Progenitor cell of endocrine pancreas (in vitro differentiated cells): ENCODE measurements at places on chromosomes 7 and 10. TPM values are rescaled to one million over a fixed set of nuclear protein-coding genes. Genes with fewer than 3 reads are reported as not detected.

PTPRZ1 gene
- total RNA-seq, result 0.74 and 1.6 TPM in 2 replicates

DNA sequence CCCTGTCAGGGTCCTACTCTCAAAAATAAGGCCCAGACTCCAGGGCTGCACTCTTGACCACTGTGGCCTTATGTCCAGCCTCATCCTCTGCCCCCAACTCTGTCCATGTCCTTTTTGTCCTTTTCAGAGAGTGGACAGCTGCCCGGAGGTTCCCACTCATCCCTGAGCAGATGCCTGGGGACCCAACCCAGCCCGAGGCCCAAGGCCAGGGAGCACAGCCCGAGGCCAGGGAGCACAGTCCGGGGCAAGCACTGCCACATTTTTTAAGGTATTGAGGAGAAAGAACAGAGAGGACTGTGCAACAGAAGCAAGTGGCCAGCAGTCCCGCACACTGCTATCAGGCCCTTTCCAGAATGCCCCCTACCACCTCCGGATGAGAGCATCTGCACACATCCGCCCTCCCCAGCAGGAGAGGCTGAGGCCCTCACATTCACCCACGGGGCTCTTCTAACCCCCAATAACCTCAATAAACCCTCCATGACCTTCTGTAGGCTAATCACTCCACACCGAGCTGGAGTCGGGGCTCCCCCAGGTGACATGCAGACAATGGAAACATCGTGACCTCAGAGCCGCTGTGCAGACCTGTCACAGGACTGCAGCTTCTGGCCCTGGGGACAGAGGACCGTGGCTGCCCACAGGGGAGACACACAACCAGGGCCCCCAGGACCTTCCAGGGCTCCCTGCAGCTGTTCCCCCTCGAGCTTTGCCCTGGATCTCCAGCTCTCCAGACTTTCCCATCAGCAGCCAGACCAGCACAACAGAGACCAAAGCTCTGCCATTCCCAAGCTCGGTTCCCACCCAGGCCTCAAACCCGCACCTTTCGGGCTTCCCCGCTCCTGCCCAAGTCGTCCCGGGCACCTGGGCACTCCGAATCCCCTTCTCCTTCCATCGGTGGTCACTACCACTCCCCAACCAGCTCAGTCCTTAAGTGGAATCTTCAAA lies 51.4 kb downstream of the CAMK2B start:
- no peak for DNase-seq

NOC3L gene
- 20.4 and 21.8 TPM in 2 replicates for total RNA-seq

GRCh38 chr7:129951226-129952085 lies 1.3 kb downstream of the UBE2H start:
- no peak for DNase-seq

- DNase-seq, result no peak
These were observed 37.7 kb downstream of the ASB13 start for GRCh38 chr10:5628451-5629302.

DNA sequence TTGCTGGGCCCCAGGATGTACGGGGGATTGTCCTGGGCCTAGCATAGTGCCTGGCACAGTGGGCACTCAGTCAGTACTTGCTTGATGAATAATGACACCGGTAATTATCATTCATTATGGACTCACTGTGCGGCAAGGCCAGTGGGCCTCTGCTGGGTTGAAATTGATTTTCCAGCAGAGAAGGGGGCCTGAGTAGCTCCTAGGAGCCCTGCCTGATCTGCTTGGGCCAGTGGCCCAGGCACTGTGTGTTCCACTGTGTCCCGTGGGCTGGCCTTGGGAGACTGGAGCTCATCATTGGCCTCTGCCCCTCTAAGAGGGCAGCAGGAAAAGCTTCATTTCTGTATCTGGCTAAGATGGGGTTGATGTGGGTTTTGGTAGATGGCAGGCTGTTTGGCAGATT lies 1.4 kb downstream of the CHST3 start:
- DNase-seq, result no peak

DNA sequence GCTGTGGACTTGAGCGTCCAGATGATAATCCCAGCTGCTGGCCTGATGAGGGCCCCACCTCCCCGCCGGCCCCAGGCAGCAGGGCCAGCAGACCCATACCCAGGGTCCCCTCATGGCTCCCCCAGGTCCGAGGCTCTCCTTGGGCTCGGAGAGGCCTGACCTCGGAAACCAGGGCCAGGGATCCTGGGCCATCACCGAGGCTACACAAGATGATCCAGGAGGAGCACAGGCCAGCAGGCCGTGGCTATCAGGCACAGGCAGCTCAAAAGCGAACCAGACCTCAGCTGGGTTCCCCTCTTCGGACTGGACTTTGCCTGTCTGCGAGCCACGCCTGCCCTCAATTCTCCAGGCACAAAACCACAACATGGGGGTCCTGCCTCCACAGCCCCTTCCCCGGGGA lies 17.4 kb downstream of the PDGFA start:
- DNase-seq, result no peak

DNA sequence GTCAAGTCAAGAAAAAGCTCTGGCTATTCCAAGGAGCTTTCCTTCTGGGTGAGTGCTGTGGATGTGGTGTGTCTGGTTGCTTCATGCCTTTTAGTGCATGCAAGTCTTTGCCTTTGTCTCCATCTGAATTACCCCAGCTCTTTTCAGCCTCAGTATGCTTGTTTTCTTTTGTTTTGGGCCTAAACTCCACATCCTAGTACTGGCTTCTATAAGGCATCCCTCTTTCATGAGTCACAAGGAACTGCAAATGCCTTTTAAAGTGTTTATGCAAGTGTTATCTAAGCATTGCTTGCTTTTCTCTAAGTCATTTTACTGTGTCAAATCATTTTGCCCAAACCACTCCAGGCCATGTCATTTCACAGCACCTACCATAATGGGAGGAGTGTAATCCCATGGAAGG lies 132.1 kb downstream of the PLCE1 start:
- no peak for DNase-seq

DNA sequence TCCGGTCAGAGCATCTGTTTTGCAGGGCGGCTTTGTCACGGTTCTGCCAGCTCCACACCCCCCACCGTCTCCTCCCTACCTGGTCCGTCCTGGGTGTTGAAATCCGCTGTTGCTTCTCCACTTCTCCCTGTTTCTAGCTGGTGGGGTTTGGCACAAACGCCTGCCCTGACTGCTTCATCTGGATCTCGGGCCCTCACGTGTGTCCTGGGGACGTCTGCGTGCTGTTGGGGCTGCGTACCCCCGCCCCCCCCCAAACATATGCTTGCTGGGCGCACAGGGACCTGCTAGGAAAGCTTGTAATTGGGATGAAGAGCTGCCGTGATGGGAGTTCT lies 11.3 kb downstream of the AMZ1 start:
- DNase-seq, result no peak

SAMD9L gene
- not detected in 2 replicates for total RNA-seq

- DNase-seq, result no peak
These were observed 196.4 kb downstream of the CREB5 start for GRCh38 chr7:28608731-28609130.

GRCh38 chr10:69461243-69462025 lies 10.2 kb downstream of the TSPAN15 start:
- DNase-seq, result no peak

DNA sequence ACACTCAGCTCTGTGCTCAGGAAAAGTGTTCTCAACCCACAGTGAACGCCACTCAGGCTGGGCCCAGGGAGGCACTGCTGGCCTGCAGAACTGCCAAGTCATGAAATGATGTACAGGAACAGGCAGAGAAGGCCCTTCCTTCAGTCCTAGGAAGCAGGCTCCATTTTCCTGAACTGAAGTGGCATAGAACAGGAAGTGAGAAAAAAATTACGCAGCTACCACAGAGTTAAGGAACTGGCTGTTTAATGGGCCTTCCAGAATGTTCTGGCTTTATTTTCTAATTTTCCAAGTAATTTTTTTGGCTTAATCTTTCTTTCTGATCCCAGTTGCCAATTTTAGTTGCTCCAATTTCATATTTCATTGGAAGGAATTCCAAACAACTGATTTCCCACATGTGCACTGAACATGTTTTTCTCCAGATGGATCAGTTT lies 39.3 kb downstream of the LRRC18 start:
- no peak for DNase-seq

DNA sequence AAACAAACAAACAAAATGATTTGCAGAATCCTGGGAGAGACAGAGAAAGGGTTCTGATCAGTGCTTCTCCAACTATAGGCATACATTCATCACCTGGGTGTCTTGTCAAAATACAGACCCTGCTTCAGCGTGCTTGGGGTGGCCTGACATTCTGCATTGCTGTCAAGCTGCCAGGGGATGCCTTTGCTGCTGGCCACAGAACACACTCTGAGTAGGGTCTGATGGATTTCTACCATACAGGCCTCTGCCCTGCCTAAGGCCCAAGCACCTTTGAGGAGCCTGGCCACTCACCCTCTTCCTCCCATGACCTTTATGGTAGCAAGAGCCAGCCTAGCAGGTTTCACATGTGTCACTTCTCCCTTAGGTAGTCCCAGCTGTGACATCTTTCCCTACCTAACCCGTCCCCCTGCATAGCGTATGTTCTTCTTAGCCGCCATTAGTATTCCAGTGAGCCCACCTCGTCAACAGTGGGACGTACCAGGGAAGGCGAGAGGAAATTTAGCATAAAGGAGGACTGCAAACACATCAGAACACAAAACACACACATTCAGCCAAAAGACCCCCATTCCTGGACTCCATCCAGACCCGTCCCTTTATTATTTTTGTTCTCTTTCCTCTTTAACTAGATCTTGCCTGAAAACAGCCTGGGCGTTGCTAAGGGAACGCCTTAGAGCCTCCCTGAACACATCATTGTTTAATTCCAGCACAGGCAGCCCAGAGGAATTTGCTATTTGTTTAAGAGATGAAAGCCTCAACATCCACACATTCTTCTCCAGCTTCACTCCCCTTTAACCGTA lies 43.9 kb upstream of the PODXL start:
- DNase-seq, result no peak

DNA sequence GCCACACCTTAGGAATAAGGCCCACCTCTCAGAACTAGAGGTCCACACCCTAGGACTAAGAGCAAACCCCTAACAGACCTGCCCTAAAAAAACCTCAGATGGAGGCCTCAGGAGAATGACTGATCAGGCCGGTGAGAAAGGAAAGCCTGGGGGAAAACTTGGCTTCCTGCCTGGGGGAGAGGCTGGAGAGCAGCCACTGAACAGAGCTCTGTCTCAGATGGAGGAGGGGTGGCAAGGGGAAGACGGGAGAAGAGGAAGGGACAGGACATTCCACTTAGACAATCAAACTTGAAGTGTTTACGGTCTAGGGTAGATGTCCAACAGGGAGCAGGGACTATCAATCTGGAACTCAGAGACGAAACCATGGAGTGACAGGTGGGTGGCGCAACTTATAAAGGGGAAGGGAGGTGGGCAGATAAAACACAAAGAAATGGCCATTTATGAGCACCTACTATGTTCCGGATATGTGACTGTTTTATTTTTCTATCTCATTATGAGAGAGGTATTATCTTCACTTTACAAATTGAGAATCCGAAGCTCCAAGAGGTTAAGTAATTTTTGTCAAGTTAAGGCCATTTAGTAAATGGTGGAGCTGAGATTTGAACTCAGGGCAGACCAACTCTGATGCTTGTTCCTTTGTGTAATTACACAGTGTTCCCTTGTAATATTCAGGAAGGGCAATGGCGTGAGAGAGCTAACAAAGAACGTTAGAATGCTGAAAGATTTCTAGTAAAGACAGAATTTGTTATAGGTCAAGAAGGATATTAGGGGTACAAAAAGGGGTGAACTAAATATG lies 82.6 kb downstream of the DNMBP start:
- no peak for DNase-seq

GRCh38 chr10:50625649-50626132 lies 1.9 kb upstream of the SGMS1 start:
- no peak for DNase-seq

DNA sequence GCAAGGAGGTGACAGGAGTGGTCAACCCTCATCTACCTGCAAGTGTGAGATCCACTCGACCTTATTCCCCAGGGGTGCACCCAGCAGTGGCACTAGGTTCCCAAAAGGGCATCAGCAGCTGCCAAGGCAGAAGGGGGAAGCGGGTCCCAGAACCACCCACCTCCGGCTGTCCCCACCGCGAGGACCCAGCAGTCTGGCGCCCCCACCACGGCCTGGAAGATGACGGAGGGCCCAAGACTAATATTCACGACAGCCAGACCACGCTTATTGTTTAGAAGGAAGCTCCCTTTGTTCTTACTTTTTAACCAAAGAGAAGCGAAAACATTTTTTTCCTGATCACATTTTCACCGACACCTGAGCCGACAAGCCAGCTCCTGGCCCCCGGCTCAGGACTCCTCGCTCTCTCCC lies 3.6 kb upstream of the EVX1 start:
- DNase-seq, result no peak

GRCh38 chr7:123916240-123916724 lies 8.8 kb upstream of the SPAM1 start:
- no peak for DNase-seq

LRRN3 gene
- total RNA-seq, result 1.6 and 1.7 TPM in 2 replicates

DNA sequence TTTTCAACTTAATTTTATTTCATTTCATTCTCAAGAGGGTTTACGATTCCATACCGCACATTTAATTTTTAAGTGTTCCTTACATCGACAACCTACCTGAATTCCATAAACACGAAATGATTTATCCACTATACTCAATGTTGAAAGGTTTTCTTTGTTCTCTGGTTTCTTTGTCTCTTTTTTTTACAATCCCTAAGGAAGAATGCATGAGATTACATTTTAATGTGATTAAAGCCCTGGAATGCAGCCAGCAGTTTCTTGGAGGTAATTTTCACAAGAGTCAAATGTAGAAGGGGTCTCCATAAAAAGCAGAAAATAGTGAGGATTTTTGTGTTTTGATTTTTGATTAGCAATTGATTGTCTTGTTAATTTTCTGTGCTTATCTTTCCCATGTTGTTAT lies 59.2 kb upstream of the ADCY1 start:
- DNase-seq, result no peak

DNA sequence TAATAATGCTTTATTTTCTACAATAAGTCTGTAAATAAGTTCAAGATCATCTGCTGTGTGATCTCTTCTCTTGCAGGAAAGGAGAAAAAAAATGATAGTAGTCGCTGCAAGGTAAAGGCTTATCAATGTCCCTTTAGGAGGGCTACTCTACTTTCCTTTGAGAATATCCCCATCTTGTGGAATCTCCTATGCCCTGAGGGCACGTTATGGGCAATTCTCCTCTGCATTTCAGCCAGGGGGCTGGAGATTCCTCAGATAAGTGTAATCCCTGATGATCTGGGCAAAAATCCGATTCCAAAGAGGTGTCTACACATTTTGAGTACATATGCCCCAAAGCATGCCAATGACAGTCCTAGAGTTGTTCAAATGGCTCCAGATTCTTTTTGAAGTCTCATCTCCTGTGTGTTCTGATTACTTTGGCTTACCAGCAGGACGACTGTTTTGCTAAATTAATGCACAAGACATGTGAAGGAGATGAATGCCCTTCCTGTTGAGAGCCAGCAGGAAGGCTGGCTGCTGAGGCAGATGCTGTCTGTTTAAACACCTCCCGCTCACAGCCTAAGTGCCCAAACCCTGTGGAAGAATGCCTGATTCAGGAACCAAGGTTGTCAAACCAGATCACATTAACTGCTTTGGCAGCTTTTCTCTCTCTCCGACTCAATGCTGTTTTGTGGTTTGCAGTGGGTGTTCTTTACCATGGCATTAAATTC lies 171.2 kb upstream of the COL1A2 start:
- DNase-seq, result no peak

- no peak for DNase-seq
These were observed 246.4 kb downstream of the EMX2 start for GRCh38 chr10:117788911-117789310.

GRCh38 chr7:138325434-138325833 lies 134.6 kb upstream of the TRIM24 start:
- DNase-seq, result no peak

GRCh38 chr7:112337892-112338291 lies 112.4 kb upstream of the IFRD1 start:
- no peak for DNase-seq

GRCh38 chr7:1257221-1257620 lies 24.5 kb downstream of the UNCX start:
- no peak for DNase-seq

CLRN3 gene
- total RNA-seq, result 2.7 and 3.2 TPM in 2 replicates
